Subcutaneous preadipocyte (primary cell): ENCODE measurements at places on chromosomes 12 and 14. TPM values are rescaled to one million over a fixed set of nuclear protein-coding genes. Genes with fewer than 3 reads are reported as not detected.

Gene MORN3
- total RNA-seq: 0.20 and 0.37 TPM in 2 replicates

Gene CPNE8
- 18.7 and 18.8 TPM in 2 replicates for total RNA-seq

Gene CRADD
- total RNA-seq: 12.5 and 14.3 TPM in 2 replicates

Gene SYCP3
- total RNA-seq: 0.39 TPM in 1 of 2 replicates, not detected in the other

Gene PPP1R1A
- not detected in 2 replicates for total RNA-seq

Gene COL2A1
- not detected in 2 replicates for total RNA-seq

Gene MFAP5
- total RNA-seq: 5.3 and 60.3 TPM in 2 replicates

Gene IL31
- total RNA-seq: not detected in 2 replicates

Gene MYF5
- total RNA-seq: not detected in 2 replicates
